ENCODE measurements at places on chromosomes 6 and 20. TPM values are rescaled to one million over a fixed set of nuclear protein-coding genes. Genes with fewer than 3 reads are reported as not detected.

The NFKBIL1 gene
- total RNA-seq = 12.9 TPM

The SOX18 gene
- total RNA-seq = 25.2 TPM

The FAM184A gene
- 0.54 TPM for total RNA-seq

The AKAP12 gene
- 383 TPM for total RNA-seq

The IYD gene
- total RNA-seq = not detected

The UNC93A gene
- total RNA-seq = not detected

The GJA1 gene
- total RNA-seq = 151 TPM

The ELOVL2 gene
- 0.05 TPM for total RNA-seq

The ECT2L gene
- total RNA-seq = not detected

The GPLD1 gene
- total RNA-seq = under 0.01 TPM

The FAM83B gene
- total RNA-seq = not detected

The HSPA1L gene
- 0.33 TPM for total RNA-seq

The ZBTB46 gene
- total RNA-seq = 2.9 TPM

The TMEM200A gene
- 0.27 TPM for total RNA-seq

The ZC3H12D gene
- total RNA-seq = not detected

The RFX6 gene
- total RNA-seq = not detected

The CST1 gene
- total RNA-seq = 0.80 TPM

All from mammary microvascular endothelial cell (primary cell).